Activated naive CD4-positive, alpha-beta T cell treated with Interleukin-2 at 50 U/mL for 16 hours (primary cell): ENCODE measurements at places on chromosomes 16 and 17.

GRCh38 chr16:88063211-88063773 is 112.1 kb downstream of the BANP start:
- DNase-seq = no peak

DNA sequence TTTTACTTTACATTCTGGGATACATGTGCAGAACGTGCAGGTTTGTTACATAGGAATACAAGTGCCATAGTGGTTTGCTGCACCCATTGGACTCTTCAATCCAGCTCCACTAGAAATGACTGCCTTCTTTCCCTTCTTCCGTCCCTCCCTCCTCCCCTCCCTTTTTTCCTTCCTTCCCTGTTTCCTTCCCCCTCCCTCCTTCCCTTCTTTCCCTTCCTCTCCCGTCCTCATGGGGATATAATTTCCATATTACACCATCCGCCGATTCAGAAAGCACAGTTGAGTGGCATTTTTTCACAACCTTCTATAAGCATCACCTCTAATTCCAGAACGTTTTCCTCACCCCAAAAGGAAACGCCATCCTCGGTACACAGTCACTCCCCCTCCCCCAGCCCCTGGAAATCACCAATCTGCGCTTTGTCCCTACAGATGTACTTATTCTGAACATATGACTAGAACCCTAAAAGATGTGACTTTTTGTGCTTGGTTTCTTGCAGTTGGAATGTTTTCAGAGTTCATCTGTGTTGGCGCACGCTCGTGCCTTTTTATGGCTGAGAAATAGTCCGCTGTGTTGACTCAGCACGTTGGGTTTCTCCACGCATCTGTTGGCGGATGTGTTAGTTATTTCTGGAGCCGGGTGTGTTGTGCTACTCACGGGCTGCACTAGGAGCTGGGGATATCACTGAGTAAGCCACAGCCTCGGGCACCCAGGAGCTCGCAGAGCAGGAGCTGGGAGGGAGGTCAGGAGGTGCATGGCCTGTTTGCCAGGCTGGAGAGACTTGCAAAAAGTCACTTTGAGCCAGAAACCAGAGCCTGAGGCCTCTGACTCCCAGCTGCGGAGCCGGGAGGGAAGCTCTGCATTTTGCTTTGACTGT is 336.4 kb downstream of the SEC14L1 start:
- peak; percentile 33 for DNase-seq

DNA sequence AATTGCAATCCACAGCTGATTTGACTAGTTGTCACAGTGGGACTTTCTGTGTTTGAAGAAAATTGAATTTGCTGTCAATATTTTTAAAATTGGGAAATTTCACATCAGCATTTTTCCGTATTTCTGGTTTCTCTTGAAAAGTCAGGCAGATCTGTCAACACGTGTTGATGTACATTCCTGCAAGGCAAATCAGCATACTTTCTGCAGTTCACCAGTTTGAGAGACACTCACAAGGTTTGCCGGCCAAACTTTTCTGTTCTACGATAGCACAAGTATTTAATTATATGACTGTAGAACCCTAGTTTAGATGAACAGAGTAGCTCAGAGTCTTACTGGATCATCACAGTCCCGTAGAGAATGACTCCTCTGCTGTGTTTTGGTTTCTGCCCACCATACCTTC is 102.0 kb downstream of the ADAMTS18 start:
- DNase-seq = no peak

DNA sequence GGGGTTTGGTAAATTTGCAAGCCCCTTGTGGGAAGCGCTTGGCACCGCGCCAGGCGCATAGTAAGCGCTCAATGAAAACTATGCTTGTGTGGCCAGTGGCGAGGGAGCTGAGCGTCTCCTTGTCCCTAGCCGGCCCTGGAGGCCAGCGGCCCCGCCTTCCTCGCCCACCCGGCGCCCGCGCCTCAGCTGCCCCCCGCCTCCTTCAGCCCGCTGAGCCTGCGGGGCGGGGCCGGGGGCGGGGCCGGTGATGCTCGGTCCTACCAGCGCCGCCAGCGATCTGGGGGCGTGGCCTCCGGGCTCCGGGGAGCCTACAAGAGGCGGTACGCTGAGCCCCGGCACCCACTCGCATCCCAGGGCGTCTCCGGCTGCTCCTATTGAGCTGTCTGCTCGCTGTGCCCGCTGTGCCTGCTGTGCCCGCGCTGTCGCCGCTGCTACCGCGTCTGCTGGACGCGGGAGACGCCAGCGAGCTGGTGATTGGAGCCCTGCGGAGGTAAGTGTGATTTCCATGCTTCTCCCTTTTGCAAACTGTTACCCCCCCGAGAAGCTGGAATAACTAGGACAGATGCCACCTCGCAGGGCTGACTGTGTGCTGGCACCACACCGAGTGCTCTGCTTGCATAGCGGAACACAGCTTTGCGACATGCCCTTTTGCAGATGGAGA is at the start of gene CRISPLD2:
TSS of gene CRISPLD2 (plus strand) at position 342 of the 661 bp plus-strand sequence. CDS start 18,511 bp downstream, outside the sequence.
- peak; percentile 87 for DNase-seq

GRCh38 chr16:71467810-71468209 is 5.8 kb upstream of the ZNF23 start:
- peak; percentile 24 for DNase-seq

DNA sequence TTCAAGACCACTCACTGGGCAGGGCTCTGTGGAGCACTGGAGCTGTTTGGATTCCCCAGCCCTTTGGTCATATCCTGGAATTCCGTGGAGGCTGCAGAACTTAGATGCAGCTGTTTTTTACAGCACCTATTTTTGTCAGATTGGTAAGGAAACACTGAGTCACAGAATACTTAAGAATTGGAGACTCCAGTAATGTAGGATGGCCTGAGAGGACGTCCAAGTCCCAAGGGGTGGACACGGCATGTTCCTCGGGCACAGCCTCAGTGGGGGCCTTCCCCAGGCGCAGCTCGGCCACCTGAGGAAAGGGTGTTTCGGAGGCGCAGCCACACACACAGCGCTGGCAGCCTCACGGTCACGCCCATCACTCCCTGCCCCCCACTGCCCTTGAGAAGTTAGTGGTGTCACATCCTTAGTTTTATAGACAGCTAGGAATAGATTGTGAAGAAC is 14.8 kb downstream of the PLD6 start:
- no peak for DNase-seq

DNA sequence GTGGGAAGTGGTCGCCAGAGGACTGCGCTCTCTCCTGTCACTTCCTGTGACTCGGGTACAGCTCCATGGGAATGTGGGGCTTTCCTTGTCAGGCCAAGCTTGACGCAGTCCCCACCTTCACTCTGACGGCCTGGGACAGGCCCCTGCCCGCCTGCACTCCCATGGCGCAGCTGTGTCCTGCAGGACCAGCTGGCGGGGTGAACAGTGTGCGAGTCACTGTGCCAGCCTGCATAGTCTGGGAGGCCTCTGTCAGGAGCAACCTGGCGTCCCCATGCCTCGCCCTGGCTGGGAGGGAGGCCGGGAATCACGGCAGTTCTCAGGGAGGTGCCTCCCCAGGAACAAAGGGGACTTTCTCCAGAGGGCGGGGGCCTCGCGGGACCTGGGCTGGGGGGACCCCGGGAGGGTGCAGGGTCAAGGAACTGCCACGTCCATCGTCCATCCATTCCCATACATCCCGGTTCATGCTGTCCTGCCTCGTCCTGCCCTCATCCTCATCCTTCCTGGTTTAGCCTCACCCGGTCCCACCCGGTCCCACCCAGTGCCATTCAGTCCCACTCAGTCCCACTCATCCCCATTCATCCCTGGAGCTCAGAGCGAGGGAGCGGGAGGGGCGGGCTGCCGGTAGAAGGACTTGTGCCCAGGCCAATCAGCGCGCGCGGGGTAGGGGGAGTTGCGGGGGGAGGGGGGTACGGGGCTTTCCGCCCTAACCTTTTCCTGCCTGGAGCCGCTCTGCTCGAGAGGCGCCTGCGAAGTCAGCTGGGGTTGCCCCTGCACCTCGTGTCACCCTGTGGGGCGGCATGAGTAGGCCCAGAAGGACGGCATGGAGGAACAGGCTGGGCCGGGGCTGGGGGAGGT is 13.4 kb downstream of the FLYWCH1 start:
- DNase-seq = no peak

DNA sequence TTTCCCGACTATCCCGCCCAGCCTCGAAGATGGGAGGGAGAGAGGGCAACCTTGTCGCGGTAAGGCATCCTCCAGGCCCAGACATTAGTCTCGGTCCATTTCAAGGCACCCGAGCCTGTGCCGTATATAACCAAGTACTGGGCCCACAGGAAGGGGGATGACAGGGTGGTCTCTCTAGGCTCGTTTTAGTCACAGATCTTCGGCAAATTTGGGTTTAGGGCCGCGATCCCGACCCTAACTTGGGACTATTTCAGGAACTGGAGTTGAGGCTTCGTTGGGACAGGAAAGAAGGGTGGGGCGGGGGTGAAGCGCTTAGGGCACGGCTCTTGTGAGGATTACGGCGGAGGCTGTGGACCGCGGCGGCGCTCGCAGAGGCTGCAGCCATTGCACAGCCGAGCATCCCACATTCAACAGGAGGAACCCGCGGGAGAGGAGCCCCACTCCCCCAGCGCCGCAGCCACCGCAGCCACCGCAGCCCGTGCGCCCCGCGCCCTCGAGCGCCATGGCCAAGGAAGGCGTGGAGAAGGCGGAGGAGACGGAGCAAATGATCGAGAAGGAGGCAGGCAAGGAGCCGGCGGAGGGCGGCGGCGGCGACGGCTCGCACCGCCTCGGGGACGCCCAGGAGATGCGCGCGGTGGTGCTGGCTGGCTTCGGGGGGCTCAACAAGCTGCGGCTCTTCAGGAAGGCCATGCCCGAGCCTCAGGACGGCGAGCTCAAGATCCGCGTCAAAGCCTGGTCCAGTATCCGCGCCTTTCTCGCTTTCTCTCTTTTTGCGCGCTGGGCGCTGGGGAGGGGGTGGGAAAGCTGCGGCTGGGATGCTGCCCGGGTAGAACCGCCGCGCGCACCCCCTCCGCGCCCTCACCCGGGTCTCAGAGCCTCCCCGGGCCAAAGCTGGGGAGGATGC is at the start of gene VAT1L:
TSS of gene VAT1L (plus strand) at position 384 of the 904 bp plus-strand sequence. CDS start at position 503, 119 bp downstream.
- no peak for DNase-seq

- DNase-seq = no peak
Measured at GRCh38 chr17:20022701-20023100, 13.5 kb downstream of the SPECC1 start.

DNA sequence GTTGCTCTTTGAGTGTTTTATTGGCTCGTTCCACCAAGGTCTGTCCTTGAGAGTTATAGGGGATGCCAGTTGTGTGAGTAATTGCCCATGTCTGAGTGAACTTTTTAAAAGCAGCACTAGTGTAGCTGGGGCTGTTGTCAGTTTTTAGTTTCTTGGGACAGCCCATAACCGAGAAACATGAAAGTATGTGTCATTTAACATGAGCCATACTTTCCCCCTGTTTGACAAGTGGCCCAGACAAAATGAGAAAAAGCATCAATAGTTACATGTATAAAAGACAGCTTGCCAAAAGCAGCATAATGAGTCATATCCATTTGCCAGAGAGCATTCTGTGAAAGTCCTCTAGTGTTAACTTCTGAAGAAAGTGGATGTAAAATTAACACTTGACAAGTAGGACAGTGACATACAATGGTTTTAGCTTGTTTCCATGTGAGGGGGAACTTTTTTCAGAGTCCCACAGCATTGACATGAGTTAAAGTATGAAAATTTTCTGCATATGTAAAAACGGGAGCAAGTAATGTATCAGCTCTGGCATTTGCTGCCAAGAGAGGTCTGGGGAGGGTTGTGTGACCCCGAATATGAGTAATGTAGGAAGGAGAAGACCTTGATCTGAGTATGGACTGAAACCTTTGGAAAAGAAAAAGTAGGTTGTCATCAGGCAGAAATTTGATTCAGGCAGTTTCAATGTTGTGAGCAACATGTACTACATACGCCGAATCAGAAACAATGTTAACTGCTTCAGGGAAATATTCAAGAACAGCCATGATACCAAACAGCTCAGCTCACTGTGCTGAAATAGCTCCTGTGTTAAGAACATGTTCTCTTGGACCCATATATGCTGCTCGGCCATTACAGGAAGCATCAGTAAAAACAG is 56.8 kb upstream of the ARL4D start:
- no peak for DNase-seq

DNA sequence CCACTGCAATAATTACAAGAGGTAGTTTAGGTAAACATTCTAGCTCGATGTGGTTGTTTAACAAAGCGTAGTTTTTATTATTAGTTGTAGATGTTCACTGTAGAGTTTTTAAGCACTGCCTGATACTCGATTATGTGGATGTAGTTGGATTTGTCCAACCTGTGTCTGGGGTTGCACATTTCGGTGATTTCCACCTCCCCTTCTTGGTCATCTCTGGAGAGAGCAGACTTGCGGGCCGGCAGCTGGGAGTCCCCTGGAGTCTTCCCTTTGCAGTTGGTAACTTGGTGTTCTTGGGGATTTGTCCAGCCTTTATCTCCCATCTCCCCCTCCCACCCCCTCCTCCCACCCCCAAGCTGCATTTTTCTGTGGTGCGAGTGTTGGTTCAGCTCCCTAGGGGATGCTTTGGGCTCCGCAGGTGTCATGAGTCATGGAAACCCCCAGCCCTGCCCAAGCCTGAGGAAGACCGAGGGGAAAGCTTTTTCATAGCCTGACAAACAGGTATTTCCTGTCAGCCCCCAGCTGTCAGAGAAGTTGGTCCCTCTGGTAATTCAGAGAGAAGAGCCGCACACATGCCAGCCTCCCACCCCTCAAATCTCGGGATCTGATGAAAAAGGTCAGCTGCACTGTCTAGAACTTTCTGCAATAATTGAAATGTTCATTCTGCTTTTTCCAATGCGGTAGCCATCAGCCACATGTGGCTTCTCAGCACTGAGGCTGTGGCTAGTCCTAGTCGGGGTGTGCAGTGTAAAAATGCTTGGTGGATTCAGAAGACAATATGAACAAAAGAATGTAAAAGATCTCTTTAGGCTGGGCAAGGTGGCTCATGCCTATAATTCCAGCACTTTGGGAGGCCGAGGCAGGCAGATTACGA is 50.3 kb downstream of the KSR1 start:
- no peak for DNase-seq

DNA sequence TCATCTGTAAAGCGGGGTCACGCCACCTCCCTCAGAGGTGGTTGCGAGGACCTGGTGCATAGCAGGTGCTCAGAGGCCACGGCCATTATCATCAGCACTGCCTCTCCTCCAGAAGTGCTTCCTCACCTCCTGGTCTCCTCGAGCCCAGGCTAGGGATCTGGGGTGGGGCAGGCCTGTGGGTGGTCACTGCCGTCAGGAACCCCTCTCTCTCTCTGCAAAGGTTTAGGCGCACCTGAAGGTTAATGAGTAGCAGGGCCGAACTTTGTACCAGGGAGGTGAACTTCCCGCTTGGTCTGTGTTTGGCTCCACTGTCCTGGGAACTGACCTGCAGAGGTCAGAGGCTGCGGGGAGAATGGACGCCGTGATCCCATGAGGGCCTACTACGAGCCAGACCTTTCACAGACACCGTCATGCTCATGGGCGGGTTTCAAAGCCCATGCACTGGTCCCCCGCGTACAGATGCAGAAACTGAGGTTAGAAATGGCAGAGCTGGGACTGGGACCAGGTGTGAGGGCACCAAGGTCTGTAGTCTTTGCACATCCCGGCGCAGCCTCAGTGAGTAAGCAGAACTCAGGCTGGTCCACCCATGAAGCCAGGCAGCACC is 13.8 kb downstream of the JUP start:
- no peak for DNase-seq

GRCh38 chr16:84817206-84817605 is 2.6 kb upstream of the CRISPLD2 start:
- DNase-seq = no peak

- DNase-seq = no peak
Measured at GRCh38 chr17:60534010-60534555, 8.0 kb upstream of the APPBP2 start.

GRCh38 chr17:2932946-2933345 is 130.5 kb downstream of the OR1D5 start:
- DNase-seq = no peak

- no peak for DNase-seq
Measured at GRCh38 chr17:8283356-8283755, 5.1 kb upstream of the RANGRF start.

- DNase-seq = no peak
Measured at GRCh38 chr17:66975614-66976378, 11.3 kb downstream of the CACNG4 start.

- no peak for DNase-seq
Measured at GRCh38 chr17:56505154-56505756, 88.2 kb upstream of the NOG start.
